Neuronal stem cell (in vitro differentiated cells): ENCODE measurements at places on chromosomes 2 and 18.

- no peak for DNase-seq
- no peaks in the 10 kb centered on the region for H3K27me3 ChIP-seq
- H3K27ac ChIP-seq = no peak overlapping the region
- no peak overlapping the region for H3K4me3 ChIP-seq
- H3K4me1 ChIP-seq = peaks cover 2% of the 10 kb centered on the region
Observed at GRCh38 chr2:182252534-182252933, 174.3 kb downstream of the PDE1A start.

DNA sequence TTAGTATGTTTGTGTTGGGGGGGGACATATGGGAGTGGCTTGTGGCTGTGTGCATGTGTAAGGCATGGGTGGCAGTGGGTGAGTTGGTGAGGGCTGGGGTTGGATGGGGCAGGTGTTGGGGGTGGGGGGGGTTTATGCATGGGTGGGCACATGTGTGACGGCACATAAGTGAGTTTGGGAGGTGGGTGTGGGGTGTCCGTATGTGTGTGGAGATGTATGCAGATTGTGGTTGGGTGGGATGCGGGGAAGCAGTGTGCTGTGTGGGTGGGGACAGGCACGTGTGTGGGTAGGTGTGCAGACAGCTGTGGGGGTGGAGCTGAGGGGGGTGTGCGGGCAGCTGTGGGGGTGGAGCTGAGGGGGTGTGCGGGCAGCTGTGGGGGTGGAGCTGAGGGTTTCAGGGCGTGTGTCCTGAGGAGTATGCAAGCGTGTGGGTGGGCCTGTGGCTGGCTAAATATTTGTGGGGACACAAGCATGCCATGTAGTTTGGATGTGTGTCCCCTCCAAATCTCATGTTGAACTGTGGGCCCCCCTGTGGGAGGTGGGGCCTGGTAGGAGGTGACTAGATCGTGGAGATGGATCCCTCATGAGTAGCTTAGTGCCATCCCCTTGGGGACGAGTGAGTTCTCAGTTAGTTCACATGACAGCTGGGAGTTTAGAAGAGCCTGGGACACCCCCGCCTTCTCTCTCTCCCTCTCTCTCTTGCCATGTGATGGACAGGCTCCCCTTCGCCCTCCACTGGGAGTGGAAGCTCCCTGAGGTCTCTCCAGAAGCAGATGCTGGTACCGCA is 59.4 kb downstream of the ANKMY1 start:
- DNase-seq = no peak
- no peak overlapping the region for H3K4me3 ChIP-seq
- no peaks in the 10 kb centered on the region for H3K27me3 ChIP-seq
- H3K27ac ChIP-seq = no peak overlapping the region
- H3K36me3 ChIP-seq = no peaks in the 10 kb centered on the region
- no peaks in the 10 kb centered on the region for H3K4me1 ChIP-seq

DNA sequence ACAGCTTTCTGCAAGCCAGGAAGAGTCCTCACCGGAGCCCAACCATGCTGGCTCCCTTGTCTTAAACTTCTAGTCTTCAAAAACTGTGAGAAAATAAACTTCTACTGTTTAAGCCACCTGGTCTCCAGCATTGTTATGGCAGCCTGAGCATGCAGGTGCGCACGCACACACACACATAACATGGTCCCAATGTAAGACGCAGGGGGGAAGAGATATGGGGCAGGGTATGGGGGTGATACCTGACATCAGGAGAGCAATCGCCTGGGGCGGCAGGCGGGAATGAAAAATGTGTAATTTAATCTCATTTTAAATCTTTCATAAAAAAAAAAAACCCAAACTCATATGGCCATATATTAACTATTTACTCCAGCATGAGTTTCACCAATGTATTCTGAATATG is 18.0 kb downstream of the HJURP start:
- H3K36me3 ChIP-seq = peaks cover 57% of the 10 kb centered on the region
- H3K27ac ChIP-seq = no peak overlapping the region
- no peak overlapping the region for H3K4me3 ChIP-seq
- no peaks in the 10 kb centered on the region for H3K27me3 ChIP-seq
- DNase-seq = no peak

DNA sequence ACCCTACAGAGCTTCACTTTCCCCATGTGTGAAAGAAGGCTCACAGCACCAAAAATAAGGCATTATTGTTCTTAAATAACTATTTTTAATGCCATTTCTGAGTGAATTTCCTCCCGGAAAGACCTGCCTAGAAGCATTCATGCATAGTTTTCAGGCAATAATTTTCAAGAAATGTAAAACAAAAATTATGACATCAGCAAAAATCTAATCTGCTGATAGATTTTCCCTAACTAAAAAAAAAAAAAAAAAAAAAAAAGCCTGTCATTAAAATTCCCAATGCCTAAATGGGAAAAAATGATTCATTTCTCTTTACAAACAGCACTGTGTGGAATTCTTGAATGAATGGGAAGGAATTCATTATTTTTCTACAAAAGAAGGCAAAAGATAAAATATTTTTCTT is 35.4 kb downstream of the ABCB11 start:
- H3K27me3 ChIP-seq = no peaks in the 10 kb centered on the region
- no peak overlapping the region for H3K27ac ChIP-seq
- H3K4me1 ChIP-seq = peaks cover 3% of the 10 kb centered on the region
- H3K36me3 ChIP-seq = no peaks in the 10 kb centered on the region
- DNase-seq = no peak

GRCh38 chr2:108910541-108911396 is 78.3 kb downstream of the EDAR start:
- H3K27ac ChIP-seq = no peak overlapping the region
- no peaks in the 10 kb centered on the region for H3K36me3 ChIP-seq
- DNase-seq = no peak
- no peaks in the 10 kb centered on the region for H3K4me1 ChIP-seq
- no peak overlapping the region for H3K4me3 ChIP-seq
- H3K27me3 ChIP-seq = no peaks in the 10 kb centered on the region
